ENCODE measurements at places on chromosomes 3 and 15.

GRCh38 chr15:101483462-101483861, 6.0 kb downstream of the PCSK6 start:
- no peak for DNase-seq

- DNase-seq: no peak
These were observed 56.5 kb upstream of the STT3B start for GRCh38 chr3:31476209-31476608.

GRCh38 chr3:195302431-195302830, 31.5 kb upstream of the XXYLT1 start:
- DNase-seq: no peak

DNA sequence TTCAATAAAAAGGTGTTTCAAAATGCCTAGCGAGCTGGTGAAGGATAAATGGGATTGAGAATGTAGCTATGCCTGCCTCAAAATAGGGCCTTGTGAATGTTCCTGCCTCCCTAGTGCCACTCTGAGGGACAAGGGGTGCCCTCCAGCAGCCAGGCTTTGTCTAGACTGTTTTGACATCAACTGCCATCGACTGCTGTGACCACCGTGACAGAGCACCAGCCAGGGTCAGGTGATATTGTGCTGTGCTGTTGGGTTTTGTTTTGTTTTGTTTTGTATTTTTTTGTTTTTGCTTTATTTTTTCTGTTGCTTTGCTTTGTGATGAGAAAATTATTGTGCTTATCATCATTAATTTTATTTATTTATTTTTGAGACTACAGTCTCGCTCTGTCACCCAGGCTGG, 144.8 kb downstream of the SMAD6 start:
- DNase-seq: no peak

DNA sequence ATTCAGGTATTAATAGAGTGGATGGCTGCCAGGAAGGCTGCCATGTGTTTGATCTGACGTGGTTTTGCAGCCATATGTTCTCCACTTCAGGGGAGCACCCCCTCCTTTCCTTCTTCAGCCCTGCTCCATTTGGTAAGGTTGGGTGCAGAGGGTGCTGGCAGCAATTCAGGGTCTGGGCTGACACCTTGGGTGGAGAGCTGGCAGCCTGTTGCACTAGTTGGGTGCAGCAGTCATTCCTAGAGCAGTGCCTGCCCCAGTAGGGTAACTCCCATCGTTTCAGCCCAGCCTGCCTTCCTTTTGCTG, 1.5 kb downstream of the TYRO3 start:
- DNase-seq: no peak

GRCh38 chr3:46093966-46094365, 66.7 kb upstream of the XCR1 start:
- no peak for DNase-seq

GRCh38 chr15:52078876-52079700, 33.5 kb downstream of the BCL2L10 start:
- peak; percentile 54 for DNase-seq

DNA sequence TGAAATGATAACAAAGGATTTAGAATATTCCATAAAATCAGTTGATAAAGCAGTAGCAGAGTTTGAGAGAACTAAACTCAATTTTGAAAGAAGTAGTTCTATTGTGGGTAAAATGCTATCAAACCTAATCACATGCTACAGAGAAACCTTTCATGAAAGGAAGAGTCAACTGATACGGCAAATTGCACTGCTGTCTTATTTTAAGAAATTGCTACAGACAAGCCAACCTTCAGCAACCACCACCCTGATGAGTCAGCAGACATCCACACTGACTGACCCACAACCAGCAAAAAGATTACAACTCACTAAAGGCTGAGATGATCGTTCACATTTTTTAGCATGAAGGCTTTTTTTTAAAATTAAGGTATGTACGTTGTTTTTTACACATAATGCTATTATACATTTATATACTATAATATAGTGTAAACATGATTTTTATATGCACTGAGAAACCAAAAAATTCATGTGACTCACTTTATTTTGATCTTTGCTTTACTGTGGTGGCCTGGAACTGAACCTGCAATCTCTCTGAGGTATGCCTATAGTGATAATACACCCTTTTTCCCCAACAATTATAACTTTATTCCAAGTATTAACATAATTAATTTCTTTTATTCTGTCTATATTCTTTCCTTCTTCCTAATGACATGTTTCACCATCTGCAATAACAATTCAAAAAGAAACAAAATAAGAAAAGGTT, 109.9 kb downstream of the TBC1D5 start:
- DNase-seq: no peak

DNA sequence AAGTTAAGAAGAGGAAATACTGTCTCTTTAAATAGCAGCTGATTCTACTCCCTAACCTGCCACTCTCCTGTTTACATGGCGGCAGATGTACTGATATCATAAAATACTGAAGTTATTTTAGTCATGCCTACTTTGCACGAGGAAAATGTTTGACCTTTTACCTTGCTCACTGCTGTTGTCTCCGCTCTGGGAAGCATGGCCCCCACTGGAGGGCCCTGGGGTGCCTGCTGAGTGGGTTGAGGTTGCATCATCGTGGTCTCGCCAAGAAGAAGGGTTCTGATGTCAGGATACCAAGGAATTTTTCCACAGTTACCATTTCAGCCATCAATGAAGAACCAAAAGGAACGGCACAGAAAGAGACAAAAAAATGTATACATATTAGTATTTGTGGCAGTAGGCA, 16.7 kb downstream of the MEIS2 start:
- no peak for DNase-seq

GRCh38 chr3:74564560-74564959, 49.9 kb downstream of the CNTN3 start:
- DNase-seq: no peak

DNA sequence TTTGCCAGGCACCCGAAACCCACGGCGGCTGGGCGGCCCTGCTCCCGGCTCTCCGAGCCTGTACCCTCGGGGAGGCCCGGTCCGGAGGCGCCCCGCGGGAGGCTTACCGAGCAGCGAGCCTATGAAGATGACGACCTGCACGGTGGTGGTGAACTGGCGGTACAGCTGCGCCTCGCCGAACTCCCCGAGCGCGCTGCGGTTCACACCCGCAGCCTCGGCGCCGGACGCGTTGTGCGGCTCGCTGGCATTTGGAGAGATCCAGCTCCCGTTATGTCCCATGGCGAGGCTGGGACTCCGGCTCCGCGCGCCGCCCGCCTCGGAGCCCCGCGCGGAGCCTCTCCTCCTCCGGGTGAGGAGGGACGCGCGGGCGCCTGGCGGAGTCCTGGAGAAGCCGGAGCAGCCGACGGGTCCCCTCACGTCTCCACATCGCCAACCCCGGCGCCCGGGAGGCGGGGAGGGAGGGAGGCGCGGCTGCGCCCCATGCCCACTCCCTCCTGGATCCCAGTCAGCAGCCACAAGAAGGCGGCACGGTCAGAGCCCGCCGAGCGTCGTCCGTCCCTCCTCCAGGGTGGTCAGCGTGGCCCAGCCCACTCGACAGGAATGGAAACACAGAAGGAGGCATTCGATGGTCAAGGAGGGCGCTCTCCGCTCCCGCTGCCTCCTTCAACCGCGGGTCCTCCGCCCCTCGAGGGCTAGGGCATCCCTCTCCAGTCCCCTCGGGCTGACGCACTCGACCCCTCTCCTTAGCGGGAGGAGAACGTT, at the start of gene GPR176:
TSS of gene GPR176 (minus strand) at position 519 of the 762 bp plus-strand sequence. CDS start at position 279, 240 bp downstream.
- peak; percentile 29 for DNase-seq

GRCh38 chr3:30607032-30607833, 832 bp downstream of the TGFBR2 start:
- DNase-seq: no peak

DNA sequence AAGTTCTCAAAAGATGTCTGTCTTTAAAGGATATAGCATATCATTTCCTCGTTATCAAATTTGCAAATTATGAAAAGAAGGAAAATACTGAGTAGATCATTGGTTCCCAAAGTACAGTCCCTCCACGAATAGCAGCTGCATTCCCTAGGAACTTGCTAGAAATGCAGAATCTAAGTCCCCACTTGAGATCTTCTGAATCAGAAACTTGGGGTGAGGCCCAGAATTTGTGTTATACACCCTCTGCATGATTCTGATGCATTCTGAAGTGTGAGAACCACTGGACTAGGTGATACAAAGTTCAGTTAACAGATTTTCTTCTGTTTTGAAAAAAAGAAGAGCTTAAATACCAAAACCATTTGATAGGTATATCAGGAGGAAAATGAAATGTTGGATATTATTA, 77.1 kb downstream of the SLC25A26 start:
- DNase-seq: no peak

DNA sequence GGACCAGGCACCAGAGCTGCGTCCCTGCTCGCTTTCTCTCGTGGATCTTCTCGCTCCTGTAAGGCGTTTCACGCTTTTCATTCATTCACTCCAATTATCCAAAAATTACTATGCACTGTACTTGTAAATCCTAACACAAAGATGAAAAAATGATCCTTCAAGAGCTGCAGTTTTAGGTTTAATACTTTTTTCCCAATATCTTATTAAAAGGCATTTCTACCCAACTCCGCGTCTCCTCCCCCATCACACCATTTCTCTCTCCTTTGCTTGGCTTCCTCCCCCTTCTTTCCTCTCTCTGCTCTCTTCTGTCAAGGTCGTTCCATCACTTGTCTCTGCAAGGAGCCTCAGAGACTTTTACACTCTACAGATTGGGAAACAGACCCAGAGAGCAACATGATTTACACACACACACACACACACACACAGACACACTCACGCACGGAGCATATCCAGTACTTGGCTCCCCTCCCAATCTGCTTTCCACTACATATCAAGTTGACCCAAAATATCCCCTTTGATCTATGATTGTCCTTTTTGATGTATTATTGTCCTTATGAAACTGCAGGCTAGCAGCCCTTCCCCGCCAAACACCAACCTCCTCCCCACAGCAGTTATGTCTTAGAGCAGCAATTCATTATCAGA, 479 bp upstream of the CLDN1 start:
- no peak for DNase-seq

DNA sequence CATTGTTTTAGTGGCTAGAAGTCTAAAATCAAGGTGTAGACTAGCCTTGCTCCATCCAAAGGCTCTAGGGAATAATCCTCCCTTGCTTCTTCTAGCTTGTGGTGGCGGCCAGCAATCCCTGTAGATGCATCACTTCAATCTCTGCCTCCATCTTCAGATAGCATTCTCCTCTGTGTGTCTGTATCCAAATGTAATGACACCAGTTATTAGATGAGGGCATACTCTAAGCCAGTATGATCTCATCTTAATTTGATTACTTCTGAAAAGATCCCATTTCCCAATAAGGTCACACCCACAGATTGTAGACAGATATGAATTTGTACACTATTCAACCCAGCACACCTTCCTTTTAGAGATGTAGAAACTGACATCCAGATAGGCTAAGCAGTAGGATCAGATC, 334.5 kb upstream of the KCNMB2 start:
- no peak for DNase-seq

- DNase-seq: no peak
These were observed 57.9 kb upstream of the EPHB3 start for GRCh38 chr3:184503647-184504046.

DNA sequence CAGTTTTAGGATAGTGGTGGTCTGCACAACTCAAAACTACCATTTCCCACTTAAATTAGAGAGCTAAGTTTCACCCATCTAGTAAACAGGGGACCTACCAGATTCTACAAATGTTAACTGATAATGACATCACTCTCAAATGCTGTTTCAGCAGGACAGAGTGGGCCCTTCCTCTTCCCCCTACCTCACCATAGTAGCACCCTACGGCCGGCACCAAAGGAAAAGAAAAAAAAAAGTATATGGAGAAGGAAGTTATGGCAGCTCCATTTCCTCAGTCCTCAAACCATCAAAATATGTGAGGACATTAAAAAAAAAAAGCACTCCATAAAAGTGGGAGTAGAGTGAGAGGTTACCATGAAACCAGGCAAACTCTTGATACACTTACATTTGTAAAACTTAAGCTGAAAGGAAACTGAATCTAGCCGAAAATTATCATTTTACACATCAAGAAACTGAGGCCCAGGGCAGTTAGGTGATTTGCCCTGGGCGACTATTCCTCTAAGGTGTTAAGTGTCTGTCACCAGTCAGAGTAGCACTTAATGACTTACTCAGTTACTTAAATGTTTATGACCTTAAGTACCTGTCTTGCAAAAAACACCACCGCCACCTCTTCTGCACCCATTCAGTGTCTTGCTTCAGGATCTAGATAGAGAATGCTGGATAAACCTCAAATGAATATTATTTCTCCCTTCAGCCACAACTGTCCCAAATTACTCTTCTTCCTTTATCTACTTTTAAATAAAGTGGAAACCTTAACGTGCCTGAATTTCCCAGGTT, 2.7 kb downstream of the MSL2 start:
- DNase-seq: no peak

GRCh38 chr3:110267304-110267845, 804.2 kb upstream of the NECTIN3 start:
- DNase-seq: no peak

DNA sequence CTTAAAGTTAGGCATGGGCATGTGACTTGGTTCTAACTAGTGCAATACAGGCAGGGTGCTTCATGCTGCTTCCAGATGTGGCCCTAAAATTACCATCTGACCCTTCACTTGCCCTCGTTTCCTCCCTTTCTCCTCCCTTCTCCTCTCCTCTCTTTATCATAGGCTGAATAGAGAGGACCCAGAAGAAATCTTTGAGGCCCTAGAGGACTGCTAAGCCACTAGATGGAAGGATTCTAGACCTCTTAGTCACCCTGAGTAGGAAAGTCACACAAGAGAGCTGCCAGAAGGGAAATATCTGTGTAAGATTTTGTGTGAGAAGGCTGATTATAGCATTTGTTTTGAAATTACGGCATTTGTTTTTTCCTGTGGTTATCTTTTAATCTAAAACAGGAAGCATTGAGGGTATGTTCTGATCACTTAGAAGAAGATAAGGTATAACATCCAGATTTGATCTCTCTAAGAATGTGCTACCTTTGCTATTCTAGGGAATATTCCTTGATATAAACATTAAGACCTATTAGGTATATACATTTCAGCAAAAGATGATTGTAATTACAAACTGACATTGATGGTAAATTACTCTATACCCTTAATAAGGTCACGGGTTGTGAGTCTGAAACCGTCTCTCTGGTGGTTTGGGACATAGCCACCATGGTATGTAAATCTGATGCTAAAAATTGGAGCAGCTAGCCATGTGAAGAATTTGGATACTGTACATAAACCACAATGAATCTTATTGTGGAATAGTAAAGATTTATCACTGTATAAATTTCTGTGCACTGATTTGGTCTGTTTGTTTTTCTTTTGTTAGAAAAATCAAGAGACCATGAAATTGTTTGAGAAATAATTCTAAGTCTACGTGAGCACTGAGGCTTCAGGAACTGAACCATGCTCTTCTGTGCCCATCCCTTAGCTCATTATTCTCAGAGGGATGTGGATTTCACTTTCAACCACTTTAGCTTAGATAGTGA, 84.1 kb downstream of the TP63 start:
- peak; percentile 20 for DNase-seq

- no peak for DNase-seq
These were observed 62.9 kb downstream of the FNDC3B start for GRCh38 chr3:172102123-172102882.

GRCh38 chr15:38320181-38320580, 67.5 kb downstream of the SPRED1 start:
- no peak for DNase-seq
